KG1 (cell line): ENCODE measurements at places on chromosomes 16 and 17.

- DNase-seq = no peak
Measured at GRCh38 chr17:19284005-19284959, 47.1 kb downstream of the EPN2 start.

GRCh38 chr16:19744670-19745069 is 26.6 kb downstream of the IQCK start:
- DNase-seq = no peak

DNA sequence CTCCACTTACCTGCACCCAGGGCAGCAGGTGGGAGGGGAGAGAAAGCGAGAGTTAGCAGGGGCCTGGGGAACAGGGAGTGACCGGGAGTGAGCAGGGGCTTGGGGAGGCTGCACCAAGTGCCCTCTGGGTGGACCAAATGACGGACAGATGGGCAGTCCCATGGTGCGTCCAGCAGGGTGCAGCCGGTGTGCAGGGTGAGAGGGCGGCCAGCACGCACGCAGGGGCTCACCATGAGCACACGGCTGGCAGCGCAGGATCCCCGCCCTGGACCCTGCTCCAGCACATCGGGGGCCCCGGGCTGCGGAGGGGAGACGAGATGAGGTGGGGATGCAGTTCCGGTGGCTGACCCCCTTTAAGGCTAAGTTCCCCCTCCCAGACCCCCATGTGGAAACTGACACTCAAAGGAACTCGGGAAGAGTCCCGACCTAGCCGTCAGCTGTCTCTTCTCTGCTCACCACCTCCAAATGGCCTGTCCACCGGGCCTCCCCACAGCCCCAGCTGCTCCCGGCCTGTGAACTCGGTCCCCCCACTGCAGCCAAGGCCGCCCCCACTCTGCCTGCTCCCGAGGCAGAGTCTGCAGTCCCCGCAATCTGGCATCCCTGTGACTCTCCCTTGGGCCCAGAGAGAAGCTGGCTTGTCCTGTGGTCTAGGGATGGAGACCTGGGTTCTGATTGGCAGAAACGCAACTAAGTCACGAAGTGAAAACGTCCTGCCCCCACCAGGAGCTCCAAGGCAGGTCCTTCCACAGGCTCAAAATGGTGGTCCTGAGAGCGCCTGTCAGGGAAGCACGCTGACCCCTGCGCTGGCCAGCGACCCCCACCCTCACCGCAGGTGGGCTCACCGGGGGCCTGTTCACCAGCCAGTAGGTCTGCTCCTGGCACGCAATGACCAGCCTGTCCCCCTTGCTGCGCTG is 2.9 kb downstream of the RGS11 start:
- no peak for DNase-seq

GRCh38 chr16:67149276-67150046 is 1.3 kb downstream of the B3GNT9 start:
- DNase-seq = no peak

- DNase-seq = no peak
Measured at GRCh38 chr16:56993204-56993603, 3.8 kb downstream of the NLRC5 start.

DNA sequence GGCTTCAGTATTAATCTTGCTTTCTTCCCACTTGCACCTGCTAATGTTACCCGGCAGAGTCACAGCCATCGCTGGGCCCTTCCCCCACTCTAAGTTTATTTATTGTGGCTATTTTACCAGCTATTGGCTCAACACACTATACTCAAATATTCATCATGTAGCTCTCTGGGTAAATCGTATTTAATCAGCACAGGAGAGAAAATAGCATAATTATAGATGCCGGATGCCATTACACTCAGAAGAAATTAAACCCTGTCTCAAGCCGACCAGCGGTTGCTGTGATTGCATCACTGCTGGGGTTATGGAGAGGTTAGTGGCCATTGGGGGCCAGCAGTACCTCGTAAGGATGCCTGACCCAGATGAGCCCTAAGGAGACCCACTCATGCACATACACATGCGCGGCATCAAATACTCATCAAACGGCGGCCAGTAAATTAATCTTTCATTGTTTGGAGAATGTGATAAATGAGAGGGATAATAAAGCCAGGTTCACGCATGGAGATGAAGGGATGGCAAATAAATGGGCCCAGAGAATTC is 269.5 kb upstream of the ZFHX3 start:
- no peak for DNase-seq

- no peak for DNase-seq
Measured at GRCh38 chr16:14172200-14172809, 101.2 kb downstream of the MRTFB start.

- no peak for DNase-seq
Measured at GRCh38 chr17:78742901-78743300, 39.2 kb downstream of the CYTH1 start.

GRCh38 chr16:63466-63865 is 9.0 kb downstream of the RHBDF1 start:
- no peak for DNase-seq

DNA sequence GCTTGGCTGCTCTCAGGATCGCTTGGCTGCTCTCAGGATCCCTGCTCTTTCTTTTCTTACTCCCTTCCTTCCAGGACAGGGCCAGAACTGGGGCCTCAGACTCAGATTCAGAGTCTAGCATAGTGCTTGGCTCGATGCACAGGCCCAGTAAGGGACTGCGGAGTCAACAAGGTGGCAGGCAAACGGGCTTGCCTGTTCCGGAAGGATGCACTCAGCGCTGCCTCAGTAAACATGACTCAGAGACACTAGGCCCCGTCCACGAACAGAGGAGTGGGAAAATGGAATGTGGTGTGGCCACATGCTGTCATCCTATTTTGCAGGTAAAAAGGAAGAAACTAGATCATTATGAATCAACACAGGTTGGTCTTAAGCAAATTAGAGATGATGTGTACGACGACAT is 9.8 kb downstream of the SPHK1 start:
- DNase-seq = no peak

GRCh38 chr16:82738699-82739098 is 111.9 kb downstream of the CDH13 start:
- DNase-seq = no peak

DNA sequence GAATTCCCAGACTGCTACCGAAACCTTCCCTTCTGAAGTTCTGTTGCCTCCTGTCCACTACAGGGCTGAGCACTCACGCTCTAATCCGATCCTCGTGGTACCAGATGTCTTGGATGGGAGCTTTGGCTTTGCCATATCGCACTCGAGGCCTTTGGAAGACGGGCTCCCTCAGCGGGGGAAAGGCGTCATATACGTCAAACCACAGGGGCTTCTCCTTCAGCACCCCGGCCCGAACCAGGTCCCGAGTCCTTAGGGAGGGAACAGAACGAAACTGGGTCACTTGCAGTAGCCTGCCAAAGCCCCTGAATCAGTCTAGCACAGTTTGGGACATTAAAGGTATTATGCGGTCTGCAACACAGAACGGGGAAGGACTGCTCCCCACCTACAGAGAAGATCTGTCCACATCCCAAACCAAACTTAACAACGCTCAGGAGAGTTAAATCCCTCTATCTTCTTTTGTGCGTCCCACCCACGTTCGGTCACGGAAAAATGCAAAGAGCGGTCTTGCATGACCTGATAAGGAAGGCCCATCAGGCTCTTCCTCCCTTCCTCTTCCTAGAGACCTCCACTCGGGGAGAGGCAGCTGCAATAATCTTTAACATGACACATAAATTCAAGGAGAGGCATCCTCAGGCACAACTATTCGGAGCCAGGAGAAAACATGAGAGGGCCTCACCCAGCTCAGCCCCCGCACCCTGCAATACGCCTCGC is 526 bp downstream of the MRPS23 start:
- no peak for DNase-seq

- DNase-seq = no peak
Measured at GRCh38 chr16:73725156-73725555, 571.5 kb upstream of the PSMD7 start.

- no peak for DNase-seq
Measured at GRCh38 chr16:24170407-24170806, 85.7 kb upstream of the CACNG3 start.

DNA sequence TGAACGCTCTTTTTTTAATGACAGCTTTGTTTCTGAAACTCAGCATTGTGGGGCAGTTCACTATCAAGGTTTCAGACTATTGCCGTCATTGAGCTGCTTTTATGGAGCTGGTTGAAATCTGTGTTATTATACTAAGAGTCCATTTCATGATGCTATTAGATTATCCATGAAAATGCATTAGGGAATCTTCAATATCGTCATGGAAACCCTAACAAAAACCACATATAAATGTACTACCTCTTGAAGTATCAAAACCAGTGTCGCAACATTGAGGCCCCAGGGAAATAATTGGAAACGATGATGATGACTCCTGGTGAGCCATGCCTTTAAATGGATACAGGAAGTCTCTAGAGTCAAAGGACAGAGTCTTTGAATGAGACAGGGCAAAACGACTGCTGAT is 231.6 kb upstream of the CPHXL start:
- DNase-seq = no peak

DNA sequence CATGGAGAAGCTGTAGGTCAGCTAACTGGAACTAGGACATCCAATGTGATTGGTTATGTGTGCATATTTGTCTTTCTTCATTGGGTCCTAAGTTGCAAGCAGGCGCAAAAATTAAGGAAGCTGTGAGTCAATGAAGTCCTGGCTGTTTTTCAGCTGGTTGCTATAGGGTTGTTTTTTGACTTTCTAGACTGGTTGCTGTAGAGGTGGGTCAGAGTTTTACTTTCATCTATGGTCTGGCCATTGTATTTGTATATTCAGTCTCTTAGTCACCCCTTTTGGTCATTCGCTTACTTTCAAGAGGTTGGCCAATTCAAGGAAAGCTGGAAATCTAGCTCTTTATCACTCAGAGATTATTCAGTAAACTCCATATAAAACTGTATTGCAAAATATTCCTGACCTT is 62.0 kb upstream of the AMZ2 start:
- DNase-seq = no peak

DNA sequence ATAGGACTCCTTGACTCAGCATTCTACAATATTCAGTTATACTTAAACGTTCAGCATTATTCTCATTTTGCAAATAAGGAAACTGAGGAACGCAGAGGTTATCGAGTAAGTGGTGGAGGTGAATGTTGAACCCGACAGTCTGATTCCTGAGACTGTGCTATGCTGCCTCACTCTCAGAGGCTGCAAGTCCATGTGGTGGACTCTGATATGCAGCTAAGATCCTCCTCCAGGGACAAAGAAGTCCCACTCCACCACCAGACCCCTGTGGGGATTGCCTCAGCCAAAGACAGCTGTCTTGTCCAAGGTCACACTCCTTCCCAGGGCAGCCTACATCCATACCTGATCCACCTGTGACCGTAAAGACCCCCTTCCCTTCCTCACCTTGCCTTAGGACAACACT is 37.5 kb downstream of the ACSM2B start:
- DNase-seq = no peak
